CD4-positive, alpha-beta T cell (primary cell): ENCODE measurements at places on chromosomes 11 and 22. TPM values are rescaled to one million over a fixed set of nuclear protein-coding genes. Genes with fewer than 3 reads are reported as not detected.

The FGF4 gene
- total RNA-seq: not detected

The ADAMTS8 gene
- total RNA-seq: not detected

The RASSF10 gene
- not detected for total RNA-seq

The SYTL2 gene
- 35.4 TPM for total RNA-seq

The ABCG4 gene
- total RNA-seq: 0.08 TPM

The A4GALT gene
- not detected for total RNA-seq

The SCARF2 gene
- total RNA-seq: 2.5 TPM

The PSMA1 gene
- 175 TPM for total RNA-seq

The B4GALNT4 gene
- total RNA-seq: 4.2 TPM

The PCF11 gene
- total RNA-seq: 119 TPM

The CHRNA10 gene
- total RNA-seq: 0.39 TPM

The RTN4RL2 gene
- total RNA-seq: 0.19 TPM

The PANX3 gene
- not detected for total RNA-seq

The WNT11 gene
- 0.30 TPM for total RNA-seq

The ALDH3B2 gene
- not detected for total RNA-seq

The PTPN5 gene
- not detected for total RNA-seq

The TPP1 gene
- total RNA-seq: 29.7 TPM

The SPTBN2 gene
- not detected for total RNA-seq

The APOBEC3C gene
- total RNA-seq: 14.8 TPM

The ANO5 gene
- not detected for total RNA-seq

The C11orf21 gene
- total RNA-seq: 71.7 TPM

The SHANK2 gene
- not detected for total RNA-seq

The CDPF1 gene
- total RNA-seq: 1.6 TPM

The TNNI2 gene
- not detected for total RNA-seq

The ST14 gene
- 0.31 TPM for total RNA-seq

The CARD10 gene
- total RNA-seq: 0.20 TPM

The CACNA1I gene
- 29.2 TPM for total RNA-seq

The SAA4 gene
- total RNA-seq: not detected

The OR8G5 gene
- total RNA-seq: not detected

The PKDREJ gene
- total RNA-seq: not detected

The GAB4 gene
- not detected for total RNA-seq
